ENCODE measurements at places on chromosomes 7 and 10. TPM values are rescaled to one million over a fixed set of nuclear protein-coding genes. Genes with fewer than 3 reads are reported as not detected.

DNA sequence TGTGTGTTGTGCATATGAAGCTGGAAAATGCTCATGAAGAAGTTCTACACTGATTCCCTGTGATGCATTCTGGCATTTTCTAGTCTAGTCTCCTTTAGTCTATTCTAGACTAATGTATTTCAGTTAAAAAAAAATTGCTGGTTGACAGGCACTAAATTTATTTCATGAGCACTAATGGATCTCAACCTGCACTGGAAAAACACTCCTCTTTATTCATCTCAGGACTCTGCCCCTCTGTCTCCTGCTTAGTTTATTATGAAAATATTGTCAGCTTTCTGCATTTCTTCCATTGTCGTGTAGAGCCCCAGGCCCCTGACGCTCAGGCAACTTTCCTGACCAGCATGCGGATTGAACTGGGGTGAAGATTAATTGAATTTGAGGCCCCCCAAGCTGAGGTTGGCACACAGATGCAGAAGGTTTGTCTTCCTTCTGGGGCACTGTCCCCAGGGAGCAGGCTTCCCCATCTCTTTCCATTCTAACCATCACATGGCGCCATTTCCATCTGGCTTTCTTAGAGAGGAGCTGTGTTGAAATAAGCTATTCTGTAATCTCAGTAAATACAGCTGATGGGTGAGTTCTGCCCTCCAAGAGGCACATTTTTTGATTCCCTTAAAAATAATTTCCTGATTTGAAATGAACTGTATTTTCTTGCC, 128.7 kb downstream of the INSYN2A start:
- DNase-seq: no peak

DNA sequence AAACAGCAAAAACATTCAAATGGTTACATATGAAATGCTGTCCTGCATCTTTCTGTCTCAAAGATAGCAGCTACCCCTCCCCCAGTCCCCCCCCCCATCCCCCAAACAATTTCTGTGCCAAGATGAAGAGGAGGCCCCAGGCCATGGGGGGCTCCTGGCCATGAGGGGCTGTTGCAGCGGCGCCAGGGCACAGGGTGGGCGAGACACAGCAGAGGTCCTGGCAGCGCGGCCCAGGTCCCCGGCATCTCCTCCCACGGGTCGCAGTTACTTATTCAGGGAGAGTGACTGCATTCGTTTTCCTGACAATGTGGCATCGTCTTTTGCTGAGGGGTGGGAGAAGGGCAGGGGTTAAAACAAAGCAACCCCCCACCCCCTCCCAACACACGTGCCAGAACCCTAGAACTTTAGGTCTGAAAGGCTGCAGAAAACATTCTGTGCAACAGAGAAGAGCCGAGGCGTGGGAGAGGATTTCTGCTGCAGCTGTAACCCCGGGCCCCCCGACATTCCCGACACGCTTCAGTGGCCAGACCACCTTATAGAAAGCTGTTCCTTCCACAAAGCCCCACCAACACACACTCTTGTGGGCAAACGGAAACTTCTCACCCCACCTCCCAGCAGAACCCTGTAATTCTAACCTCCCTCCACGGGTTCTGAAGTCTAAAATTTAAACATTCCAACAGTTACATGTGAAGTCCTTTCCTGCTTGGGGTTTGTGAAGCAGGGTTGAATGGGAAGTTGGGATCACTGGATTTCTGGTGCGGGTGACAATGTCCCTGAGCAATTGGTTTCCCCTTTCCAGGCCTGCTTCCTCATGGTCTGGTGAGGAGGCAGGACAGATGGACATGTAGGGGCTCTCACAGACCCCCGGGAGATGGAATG, 11.7 kb downstream of the PDAP1 start:
- no peak for DNase-seq

DNA sequence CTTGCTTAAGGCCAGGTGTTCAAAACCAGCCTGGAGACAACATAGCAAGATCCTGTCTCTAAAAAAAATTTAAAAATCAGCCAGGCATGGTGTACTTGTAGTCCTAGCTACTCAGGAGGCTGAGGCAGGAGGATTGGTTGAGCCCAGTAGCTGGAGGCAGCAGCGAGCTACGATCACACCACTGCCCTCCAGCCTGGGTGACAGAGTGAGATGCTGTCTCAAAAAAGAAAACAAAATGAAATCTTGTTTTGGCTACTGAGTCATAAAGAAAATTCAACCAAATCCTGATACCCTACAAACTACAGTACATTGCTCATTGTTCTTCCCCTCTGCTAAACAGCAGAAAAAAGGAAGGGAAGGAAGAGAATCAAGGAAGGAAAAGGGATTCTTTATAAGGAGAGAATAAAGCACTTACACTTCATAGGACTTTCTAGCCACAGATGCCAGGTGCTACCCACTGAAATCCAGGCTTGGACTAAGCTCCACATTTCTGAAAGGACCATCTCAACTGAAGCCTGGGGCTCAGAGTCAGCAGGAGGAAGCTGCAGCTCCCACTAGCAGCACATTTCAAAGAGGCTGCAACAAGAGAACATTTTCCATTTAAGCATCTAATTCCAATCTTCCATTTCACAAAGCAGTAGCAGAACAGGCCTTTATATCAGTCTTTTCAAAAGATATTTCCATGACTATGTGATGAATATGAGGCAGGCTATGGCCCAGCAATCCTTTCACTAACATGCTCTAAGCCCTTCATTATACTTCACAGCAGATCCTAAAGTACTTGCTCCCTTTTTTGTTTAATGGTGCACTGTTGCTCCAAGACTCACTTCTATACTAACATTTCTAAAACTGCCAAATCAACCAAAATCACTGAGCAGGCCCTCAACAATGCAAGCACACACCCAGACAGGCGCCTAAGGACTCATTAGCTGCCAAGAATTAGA, 13.5 kb downstream of the TNPO3 start:
- DNase-seq: no peak

Gene GNAT3
- not detected for total RNA-seq

Measured in omental fat pad (tissue), 4 donors.